Amniotic epithelial cell (primary cell): ENCODE measurements at places on chromosomes 5 and 9.

DNA sequence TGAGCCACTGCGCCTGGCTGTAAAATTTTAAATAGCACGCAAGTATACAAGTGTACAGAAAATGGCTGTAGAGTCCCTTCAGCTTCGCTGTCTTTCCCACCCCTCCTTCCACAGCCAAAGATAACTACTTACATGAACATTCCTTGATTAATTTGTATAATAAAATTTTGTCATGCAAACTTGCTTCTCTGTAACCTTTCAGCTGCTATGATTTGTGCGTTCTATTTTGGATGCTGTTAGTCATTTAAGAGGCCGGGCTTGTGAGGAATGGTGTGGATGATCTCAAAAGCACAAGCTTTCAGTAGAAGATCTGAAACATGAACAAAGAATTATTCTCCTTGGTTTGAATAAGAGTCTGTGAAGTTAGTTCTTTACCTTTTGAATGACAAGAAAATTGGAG lies 115.0 kb upstream of the TLE1 start:
- no peak for DNase-seq

DNA sequence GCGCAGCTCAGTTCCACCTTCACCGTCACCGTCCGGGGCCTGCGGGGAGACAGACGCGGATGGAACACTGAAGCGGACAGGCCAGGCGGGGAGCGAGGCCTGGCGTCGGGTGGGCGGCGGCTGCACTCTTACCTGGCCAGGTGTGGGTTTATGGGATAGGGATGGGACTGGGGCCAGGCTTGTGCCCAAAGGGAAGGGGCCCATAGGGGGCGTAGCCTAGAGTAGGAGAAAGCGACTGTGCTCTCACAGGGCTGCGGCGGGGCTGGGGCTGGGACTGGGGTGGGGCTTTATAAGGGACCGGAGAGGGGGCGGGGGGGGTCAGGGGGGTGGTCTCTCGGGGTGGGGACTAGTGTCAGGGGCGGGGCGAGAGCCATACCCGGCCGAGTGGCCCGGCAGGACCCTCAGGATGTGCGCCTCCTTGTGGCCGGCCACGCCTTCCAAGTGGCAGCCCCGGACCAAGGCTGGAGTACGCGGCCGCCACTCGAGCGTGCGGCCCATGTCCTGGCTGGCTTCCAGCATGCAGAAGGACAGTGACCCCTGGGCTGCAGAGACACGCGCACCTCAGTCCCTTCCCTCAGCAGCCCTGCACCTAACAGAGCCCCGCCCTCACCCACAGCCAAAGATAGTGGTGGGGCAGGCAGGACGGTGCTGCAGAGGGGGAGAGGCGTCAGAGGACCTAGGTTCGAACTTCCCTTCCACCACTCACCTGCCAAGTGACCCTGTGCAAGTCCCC lies 22.8 kb downstream of the FPGS start:
- DNase-seq: no peak

GRCh38 chr5:9197881-9198260 lies 348.0 kb downstream of the SEMA5A start:
- DNase-seq: peak; percentile 5

- peak; percentile 51 for DNase-seq
Measured at GRCh38 chr9:16321461-16322119, 548.9 kb downstream of the BNC2 start.

DNA sequence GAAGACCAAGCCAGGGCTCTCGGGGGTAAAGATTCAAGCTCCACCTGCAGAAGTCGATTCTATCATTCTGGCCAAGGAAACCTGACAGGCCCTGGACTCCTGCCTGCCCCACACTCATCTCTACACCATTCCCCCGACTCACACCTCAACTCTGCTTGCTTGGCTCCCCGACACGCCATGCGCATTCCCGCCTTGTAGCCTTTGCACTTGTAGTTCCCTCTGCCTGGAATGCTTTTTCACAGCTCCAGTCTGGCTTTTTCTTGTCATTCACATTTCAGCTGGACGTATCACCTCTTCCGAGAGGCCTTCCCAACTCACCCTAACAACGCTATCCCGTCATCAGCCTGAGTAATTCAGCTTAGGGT lies 28.7 kb upstream of the HAND1 start:
- no peak for DNase-seq

- DNase-seq: no peak
Measured at GRCh38 chr5:158468444-158468843, 609.5 kb upstream of the CLINT1 start.

DNA sequence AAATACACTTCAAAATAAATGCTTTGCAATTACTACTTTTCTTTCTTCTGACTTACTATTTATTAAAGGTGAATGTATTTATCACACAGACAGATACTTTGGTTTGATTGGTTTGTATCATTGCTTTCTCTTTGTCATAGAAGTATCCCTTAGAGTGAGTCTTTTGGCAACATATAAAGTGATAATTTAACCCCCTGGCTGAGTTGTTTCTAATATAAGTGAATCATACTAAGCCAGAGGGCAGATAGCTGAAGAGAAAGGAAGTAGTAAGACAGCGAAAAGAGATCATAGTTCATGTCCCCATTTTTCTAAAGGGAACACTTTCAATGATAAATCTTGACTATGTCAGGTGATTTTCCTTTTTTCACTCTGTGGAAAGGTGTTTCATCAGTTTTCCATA lies 38.6 kb downstream of the CAMK4 start:
- DNase-seq: no peak

- DNase-seq: no peak
Measured at GRCh38 chr5:9502050-9502834, 43.6 kb downstream of the SEMA5A start.

- DNase-seq: no peak
Measured at GRCh38 chr5:156879665-156880285, 29.7 kb downstream of the PPP1R2B start.

DNA sequence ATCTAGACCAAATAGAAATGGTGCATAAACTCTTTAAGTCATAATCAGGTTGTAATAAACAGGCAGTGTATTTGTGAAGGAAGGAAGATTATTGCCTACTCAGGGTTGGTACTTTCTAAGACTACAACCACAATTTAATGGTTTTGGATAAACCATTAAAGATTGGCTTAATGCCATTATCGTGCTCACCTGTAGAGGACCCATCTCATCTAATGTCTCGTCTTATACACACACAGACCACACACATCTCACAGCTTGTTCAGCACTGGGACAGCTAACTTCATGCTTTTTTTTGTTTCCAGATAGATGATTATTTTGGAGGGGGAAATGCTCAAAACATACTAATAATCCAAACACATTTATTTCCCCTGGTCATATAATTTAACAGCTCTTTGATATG lies 175.7 kb upstream of the SLC12A2 start:
- no peak for DNase-seq

GRCh38 chr9:37033682-37034304 lies at the start of gene PAX5:
Gene PAX5 (minus strand): TSS chr9:37034268. CDS start chr9:37034031, 237 bp downstream.
- DNase-seq: no peak

DNA sequence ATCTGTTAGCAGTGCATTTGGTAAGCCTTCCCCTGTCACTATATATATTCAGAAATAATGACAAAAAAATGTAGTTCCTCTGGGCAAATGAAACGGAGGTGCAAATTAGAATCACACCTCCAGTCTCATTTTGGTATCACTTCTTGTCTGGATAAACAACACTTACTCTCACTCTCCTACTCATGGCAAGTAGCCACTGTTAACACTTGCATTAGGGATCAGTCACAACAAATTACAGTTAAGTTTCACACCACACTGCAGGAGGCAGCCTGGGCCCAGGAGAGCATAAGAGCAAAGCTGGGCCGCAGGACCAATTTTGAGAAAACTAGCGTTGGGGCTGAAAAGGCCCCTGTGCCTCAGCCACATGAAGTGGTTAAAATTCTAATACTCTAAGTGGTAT lies 161.0 kb downstream of the ELAVL2 start:
- DNase-seq: no peak
